Inflammatory macrophage treated with lipopolysaccharide for 4 hours (primary cell): ENCODE measurements at places on chromosomes 2 and 18.
A peak's percentile ranks its signal among the peaks of the same experiment; 100 is the strongest.

DNA sequence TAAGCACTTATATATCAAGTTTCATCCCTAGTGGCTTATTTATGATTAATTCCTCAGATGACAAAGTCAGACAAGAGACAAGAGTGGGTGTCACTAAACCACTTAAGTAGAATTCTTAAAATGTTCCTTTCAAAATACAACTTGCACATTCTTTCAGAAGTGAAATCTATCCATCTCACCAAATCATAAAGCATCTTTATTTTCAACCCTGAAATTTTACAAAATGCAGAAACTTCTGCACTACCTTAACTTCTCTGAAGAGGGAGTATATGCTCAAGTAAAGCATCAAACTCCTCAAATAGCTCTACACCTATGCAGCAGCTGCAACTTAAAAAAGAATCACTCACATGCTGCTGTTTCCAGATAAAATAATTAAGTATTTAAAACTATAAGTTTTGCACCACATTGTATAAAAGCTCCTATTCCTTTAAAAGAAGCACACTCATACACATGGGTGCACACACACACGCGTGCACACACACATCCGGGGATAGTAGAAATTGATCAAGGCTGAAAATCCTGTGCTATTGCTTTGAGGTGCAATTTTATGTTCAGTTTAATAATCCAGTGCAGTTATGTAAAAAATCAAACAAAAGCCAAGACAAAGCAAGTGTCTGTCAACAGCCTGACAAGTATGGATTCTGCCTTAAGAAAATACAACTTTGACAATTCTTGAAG lies 244.5 kb downstream of the TCF4 start:
- peak; percentile 23 for DNase-seq

DNA sequence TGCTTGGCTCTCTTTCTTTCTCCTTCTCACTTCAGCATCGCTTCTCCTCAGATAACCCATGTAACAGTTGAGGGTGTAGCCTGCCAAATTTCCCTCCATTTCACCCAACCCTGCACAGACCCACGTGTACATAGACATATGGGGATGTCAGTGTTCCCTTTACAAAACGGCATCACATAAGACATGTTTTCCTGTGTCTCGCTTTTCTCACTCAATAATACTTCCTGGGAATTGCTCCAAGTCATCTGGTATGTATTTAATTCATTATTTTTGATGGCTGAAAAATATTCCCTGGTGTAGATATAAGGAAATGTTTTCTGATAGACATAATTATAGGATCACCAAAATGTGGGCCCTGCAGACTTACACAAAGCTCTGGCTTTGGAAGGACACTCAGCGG lies 176.8 kb downstream of the LOXHD1 start:
- DNase-seq, result no peak

DNA sequence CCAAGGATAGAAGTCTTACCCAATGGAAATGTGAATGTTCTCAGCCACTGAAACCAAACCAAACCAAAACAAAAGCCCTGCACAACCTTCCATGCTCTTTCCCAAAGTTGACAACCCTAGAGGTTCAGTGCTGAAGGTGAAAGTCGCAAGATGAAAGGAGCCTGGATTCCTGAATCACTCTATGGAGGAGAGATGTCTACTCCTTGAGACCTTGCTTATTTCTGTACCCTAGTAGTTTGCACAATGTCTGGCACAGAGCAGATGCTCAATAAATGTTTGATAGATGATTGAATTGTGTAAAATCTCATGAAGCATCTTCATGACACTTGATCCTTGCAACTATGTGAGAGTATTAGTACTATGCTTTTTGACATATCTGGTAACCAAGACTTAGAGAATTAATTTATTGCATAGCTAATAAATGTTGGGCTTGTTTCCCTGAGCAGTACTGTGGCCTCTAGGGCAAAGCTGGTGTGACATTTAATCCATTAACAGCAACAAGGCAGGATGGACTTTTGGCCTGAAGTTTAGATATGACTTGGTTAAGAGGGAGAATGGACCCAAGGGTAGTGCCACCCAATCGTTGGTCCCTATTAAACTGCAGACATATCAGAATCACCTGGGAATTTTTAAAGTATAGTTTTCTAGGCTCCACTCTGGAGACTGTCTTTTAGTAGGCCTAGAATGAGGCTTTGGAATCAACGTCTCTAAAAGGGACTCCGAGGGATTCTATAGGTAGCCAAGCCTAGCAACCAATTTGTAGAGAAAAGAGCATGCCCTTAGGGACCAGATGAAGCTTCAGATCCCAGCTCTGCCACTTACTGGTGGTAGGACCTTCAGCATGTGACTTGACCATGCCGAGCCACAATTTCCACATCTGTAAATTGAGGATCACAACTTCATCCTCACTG lies 145.9 kb downstream of the DDX1 start:
- DNase-seq, result no peak

DNA sequence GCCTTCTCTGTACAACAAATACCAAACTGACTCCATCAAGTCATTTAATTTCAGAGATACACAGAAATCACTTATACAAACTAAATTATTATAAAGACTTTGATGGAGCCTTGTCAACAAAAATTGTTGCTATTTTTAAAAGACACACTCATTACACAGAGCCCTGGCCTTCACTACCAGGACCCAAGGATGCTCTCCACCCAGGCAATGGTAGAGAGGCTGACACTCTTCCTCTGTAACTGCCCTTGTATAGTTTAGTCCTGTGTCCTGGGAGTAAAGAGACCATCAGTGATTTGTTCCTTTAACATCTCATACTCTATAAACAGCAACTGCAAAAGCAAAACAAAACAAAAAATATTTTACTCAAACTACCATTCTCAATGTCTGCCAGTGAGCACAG lies 173.5 kb downstream of the TCF4 start:
- no peak for DNase-seq

DNA sequence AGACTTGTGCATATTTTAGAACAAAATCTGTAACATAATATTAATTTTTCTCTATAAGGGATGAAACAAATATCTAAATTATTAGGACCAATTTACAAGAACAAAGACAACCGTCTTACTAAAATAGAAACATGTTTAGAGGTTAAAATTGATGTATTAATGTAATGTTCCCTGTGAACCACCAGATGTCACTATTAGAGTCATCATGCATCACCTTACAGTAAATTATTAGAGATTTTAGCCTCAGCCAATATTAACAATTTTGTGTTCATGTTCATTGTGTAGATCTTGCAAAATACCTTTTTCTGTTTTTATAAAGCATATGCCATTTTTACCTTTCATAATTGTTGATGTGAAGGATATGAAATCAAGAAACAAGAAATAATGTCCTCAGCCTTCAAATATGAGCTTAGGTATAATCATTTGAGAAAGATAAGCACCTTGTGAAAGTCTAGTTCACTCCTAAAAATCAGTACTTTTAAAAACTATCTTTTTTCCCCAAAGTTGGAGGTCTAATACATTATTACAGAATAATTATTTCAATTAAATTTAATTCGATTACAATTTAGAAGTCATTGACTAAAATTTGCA lies 344.3 kb upstream of the KCNH7 start:
- peak; percentile 4 for DNase-seq

- peak; percentile 75 for DNase-seq
Observed at GRCh38 chr2:44479127-44479887, 117.6 kb downstream of the CAMKMT start.

- DNase-seq, result no peak
Observed at GRCh38 chr18:56199580-56200330, 438.6 kb downstream of the TXNL1 start.

DNA sequence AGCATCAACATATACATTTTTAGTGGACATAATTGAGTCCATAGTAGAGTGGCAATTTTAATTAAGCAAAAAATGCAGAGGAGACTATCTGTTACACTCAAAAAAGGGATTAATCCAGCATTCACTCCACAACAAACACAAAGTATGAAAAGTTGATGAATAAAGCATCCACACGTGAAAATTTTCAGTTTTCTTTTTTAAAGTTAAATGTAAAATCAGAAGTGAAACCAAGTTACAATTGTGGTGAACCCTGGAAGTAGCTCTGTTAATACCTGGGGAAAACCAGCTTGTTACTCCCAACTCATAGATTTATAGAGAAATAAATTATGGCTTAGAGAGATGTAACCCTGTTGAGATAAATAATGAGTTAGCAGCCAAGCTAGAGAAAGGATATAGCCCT lies 807.8 kb downstream of the TRIB2 start:
- no peak for DNase-seq

DNA sequence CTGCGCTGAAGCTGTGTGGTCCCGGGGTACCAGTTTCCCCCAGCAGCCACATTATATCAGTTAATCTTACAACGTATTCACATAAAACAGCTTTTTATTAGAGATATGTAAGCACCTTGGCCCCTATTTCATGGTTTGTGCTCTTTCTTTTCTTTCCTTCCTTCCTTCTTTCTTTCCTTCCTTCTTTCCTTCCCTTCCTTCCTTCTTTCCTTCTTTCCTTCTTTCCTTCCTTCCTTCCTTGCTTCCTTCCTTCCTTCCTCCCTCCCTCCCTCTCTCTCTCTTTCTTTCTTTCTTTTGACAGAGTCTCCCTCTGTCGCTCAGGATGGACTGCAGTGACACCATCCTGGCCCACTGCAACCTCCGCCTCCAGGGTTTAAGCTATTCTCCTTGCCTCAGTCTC lies 3.7 kb upstream of the METAP1D start:
- DNase-seq, result no peak

- no peak for DNase-seq
Observed at GRCh38 chr18:59300676-59301285, 17.7 kb downstream of the CPLX4 start.

DNA sequence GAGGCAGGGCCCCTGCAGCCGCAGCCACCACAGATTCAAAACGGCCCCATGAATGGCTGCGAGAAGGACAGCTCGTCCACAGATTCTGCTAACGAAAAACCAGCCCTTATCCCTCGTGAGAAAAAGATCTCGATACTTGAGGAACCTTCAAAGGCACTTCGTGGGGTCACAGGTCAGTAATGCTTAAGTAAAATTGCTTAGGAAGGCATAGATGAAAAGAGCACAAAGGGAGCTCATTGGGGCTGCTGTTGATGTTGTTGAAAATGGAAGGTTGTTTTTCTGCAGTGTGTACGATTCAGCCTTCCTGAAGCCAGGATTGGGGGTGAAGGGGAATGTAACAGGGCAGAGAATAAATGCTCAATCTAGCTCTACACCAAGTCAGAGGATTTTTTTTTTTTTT lies 90.5 kb downstream of the KCTD18 start:
- no peak for DNase-seq

- no peak for DNase-seq
Observed at GRCh38 chr2:190716176-190716807, 67.4 kb downstream of the NAB1 start.

- DNase-seq, result no peak
Observed at GRCh38 chr2:44844651-44845270, 96.7 kb upstream of the SIX3 start.

DNA sequence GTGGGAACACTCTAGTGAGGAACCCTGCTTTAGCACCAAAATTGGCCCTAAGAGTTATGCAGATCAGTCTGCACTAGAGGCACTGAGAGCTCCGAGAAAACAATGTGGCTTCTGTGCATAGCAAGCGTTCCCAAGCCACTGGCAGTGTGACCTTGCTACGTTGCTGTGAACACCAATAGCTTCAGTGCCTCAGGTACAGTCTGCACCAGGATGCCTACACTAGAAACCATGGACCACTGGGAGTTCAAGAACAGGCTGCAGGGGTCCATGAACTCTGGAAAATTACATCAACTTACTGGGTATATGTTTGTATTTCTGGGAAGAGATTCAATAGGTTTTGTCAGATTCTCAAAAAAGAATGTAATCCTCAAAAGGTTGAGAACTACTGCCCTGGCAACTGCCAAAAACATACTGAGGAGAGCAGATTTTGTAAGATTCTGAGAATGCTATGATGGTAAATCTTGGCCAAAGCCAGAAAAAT lies 18.3 kb upstream of the SP3 start:
- DNase-seq, result no peak

GRCh38 chr2:37786854-37787253 lies 115.4 kb upstream of the CDC42EP3 start:
- DNase-seq, result no peak

GRCh38 chr2:191318037-191318728 lies 73.0 kb downstream of the MYO1B start:
- DNase-seq, result no peak

DNA sequence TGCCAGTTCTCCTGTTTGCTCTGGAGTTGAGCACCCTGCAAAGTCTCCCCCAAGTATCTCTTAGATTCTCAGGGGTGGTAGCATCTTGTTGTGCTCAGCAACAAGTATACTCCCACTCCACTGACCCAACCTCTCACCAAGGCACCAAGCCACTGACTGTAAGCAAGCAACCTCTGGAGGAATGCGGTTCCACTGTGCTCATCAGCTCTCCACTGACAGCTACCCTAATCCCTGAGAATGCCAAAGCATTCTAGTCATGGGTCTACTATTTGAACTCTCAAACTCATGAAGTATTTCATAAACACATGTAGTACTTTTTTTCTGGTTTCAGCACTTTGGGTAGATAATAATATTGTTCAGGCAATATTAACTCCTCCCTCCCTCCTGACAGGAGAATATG lies 170.0 kb downstream of the EPHA4 start:
- no peak for DNase-seq

GRCh38 chr2:156087875-156088274 lies 244.6 kb downstream of the NR4A2 start:
- DNase-seq, result no peak

DNA sequence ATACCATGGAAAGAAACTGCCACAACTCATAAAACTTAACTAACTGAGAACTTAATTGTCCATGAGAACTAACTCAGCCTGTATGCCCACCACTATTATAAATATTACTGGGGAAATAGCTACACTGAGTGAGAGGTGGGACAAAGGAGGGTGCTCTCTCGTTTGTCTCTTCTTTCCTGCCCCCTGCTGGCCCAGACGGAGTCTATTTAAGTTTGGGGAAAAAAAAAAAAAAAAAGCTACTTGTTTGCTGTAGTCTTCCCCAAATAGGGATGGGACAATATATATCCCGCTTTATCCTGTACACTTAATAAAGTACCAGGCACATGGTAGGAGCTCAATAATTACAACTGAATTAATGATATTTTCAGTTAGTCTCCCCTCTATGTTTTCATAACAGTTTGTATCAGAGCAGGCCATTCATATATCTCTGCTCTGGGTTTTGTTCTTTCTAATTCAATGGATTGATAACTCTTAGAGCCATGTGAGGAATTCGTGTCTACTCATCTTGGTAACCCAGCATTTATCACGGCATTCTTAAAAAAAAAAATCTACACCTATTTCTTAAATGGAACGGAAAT lies 647.6 kb upstream of the PKDCC start:
- peak; percentile 1 for DNase-seq
